NCI-H2171 treated with DMSO at 0.1 percent for 48 hours (cell line): ENCODE measurements at places on chromosomes 12 and 14.

DNA sequence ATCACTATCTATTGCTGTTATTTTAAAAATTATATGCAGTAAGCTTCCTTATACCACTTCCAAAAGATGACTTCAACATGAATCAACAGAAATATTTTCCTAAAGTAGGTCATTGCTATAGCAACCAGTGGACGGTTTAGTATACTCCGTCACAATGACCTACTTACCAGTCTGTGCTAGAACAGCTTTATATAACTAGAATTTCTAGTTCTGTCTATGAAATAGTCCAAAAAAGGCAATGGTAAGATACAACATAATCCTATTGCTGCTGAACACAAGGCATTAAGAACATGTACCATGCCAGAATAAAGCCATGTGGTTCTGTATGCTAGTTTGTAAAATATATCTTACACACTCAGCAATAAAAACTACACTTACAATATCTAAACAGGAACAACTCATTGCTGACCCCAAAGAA, 40.7 kb upstream of the MTERF2 start:
- DNase-seq = peak; percentile 53

DNA sequence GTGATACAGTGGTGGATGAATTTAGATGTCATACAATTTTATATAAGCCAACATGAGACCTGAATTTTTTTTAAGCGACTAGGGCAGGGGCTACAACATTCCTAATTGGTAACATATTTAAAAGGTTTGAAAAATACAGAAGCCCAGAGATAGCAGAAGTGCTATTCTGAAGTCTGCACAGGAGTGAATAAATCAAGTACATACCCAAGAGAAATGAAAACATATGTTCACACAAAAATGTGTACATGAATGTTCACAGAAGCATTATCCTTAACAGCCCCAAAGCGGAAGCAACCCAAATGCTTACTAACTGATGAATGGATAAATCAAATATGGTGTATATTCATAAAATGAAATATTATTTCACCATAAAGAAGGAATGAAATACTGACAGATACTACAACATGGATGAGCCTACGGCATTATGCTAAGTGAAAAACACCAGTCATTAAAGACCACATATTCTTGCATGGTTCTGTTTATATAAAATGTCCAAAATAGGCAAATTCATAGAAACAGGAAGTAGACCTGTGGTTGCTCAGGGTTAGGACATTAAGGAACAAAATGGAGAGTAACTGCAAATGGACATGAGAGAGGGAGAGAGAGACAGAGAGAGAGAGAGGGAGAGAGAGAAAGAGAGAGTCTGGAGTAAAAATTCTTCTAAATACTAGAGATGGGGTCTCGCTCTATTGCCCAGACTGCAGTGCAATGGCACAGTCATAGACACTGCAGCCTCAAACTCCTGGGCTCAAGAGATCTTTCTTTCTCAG, 28.0 kb upstream of the GXYLT1 start:
- no peak for DNase-seq

GRCh38 chr14:61927060-61927459, 164.8 kb downstream of the SNAPC1 start:
- no peak for DNase-seq

GRCh38 chr14:69238883-69239282, 21.1 kb upstream of the GALNT16 start:
- no peak for DNase-seq

- no peak for DNase-seq
Observed at GRCh38 chr12:3205742-3206519, 128.8 kb downstream of the TSPAN9 start.

DNA sequence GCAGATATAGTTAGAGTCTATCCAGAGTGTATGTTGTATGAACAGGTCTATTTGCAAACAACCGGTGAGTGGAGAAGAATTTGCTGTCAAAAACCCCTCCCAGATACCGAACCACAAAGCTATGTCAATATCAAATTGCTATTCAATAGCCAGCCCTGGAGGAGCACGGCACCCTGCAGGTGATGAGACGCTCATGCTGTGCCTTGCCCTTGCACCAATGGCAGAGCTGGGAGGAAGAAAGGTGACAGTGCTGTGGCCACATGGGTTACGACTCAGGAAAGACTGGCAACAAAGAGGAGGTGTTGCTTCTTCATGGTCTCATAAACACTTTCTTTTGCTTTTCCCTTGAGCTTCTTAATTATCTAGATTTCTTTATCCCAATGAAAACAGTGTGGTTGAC, 55.7 kb downstream of the PAX9 start:
- no peak for DNase-seq

DNA sequence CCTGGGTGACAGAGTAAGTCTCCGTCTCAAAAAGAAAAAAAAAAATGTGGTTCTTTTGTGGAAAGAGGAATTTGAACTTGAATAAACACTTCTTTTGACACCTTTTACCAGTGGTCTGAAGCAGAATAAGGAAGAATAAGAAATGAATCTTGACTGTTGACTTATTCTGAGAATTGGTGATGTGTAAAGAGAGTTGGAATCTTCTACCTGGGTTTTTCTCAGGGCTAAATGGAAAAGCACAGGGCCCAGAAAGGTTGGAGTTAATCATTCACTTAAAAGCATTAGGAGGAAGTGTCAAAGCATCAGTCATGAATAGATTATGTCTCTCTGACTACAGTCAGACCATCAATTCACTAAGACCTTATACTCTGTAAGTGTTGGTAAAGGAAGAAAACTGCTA, 13.9 kb downstream of the PNMA1 start:
- no peak for DNase-seq

GRCh38 chr14:74515891-74516412, 22.4 kb downstream of the ISCA2 start:
- no peak for DNase-seq

- no peak for DNase-seq
Observed at GRCh38 chr12:103373088-103373523, 122.7 kb downstream of the C12orf42 start.

DNA sequence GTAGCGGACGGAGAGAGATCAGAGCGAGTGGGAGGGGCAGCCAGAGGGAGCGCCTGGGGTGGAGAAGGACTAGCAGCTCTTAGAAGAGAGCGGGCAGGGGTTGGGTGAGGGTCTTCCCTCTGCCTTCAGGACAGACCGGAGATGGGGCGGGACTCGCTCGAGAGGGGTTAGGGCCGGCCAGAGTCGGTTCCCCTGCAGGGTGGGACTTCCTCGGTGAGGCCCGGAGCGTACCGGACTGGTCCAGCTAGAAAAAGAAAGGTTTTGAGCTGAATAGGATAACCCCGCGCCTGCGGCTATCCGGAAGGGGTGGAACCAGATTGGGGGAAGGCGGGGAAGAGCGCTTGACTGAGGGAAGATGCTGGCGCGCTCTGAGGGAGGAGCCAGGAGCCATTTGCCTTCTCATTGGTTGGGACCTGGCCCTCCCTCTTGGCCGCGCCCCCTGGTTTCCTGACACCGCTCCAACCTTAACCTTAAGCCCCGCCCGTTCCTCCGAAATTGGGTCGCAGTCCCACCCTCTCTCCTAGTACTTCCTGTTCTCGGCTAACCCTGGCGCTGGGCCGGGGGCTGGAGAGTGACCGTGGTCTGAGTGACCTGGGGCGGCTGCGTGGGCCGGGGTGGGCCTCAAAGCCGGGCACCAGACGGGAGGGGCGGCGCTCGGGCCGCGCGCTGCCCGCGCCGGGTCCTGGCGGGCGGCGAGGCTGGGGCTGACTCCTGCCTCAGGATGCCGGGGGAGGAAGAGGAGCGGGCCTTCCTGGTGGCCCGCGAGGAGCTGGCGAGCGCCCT, at the start of gene RNF31:
TSS of gene RNF31 (plus strand) at position 521 of the 783 bp plus-strand sequence. CDS start at position 722, 201 bp downstream.
- DNase-seq = peak; percentile 99

- no peak for DNase-seq
Observed at GRCh38 chr14:85313560-85314207, 216.3 kb upstream of the FLRT2 start.

GRCh38 chr12:122845041-122845864, 10.0 kb downstream of the HIP1R start:
- peak; percentile 76 for DNase-seq

GRCh38 chr12:121050725-121051124, 11.7 kb upstream of the OASL start:
- DNase-seq = no peak

GRCh38 chr12:123034022-123034541, 53.6 kb downstream of the ARL6IP4 start:
- no peak for DNase-seq

- DNase-seq = no peak
Observed at GRCh38 chr12:45419317-45419814, 203.5 kb downstream of the ANO6 start.

- DNase-seq = no peak
Observed at GRCh38 chr12:69131077-69131476, 108.3 kb upstream of the CPSF6 start.

DNA sequence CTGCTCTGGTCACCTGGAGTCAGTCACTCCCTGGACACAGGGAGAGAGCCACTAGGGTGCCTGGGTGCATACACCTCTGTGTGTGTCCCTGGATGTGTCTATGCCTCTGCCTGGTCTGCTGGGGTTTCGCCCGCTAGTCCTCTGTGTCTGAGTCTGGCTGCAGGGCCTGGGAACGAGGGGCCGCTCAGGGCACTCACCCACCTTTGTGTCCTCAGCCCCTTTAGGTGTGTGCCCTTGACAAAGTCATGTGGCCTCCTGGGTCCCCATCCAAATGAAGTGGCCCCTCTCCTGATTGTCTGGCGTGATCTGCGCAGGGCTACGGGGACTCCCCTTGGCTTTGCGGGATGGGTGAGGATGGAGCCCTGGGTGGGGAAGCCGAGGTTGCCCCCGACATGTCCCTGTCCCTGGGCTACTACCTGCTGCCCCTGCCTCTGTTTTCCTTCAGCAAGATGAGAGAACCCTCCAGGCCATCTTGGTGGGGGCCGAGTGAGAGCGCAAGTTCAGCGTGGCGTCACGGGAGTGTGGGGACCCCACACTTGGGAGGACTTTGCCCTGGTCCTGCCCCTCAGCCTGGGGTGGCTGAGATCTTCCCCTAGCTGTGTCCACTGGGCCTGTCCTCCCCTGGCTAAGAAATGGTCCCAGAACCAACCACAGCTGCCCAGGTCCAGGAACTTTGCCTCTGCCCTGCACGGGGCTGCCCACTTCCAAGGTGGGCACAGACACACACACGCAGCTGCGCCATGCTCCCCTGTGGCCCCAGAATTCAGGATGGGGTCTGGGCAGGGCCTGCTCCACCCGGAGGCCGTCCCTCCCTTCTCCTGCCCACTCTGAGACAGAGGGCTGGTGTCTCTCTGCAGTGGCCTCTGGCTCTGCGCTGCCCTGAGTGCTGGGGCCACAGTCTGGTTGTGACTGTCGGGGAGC, 2.7 kb upstream of the AHNAK2 start:
- DNase-seq = no peak

- no peak for DNase-seq
Observed at GRCh38 chr14:41130274-41130673, 476.4 kb upstream of the LRFN5 start.

GRCh38 chr14:63438065-63438757, 105.0 kb downstream of the PPP2R5E start:
- no peak for DNase-seq

GRCh38 chr14:85764822-85765221, 234.9 kb downstream of the FLRT2 start:
- no peak for DNase-seq

DNA sequence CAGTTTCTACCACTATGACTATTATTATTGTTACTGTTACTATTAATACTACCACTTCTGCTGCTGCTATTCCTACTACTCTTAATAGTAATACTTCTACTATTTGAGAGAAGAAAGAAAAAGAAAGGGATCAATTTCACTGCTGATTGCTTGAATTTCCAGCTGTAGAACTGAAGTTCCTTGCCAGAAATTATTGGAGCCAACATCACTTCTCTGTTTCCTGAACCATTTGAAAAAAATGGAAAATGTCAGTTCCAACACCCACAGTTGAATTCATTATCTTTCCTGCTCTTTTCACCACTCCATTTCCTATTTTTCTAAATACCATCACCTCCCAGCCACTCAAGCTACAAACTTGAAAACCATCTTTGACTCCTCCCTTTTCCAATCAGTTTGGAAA, 54.1 kb upstream of the PIK3C2G start:
- DNase-seq = no peak

GRCh38 chr12:115762936-115763335, 514.6 kb downstream of the MED13L start:
- no peak for DNase-seq
